ENCODE measurements at places on chromosomes 6 and 20. TPM values are rescaled to one million over a fixed set of nuclear protein-coding genes. Genes with fewer than 3 reads are reported as not detected.

The HECA gene
- 48.3 TPM for total RNA-seq

The ARHGAP40 gene
- not detected for total RNA-seq

The CST5 gene
- not detected for total RNA-seq

The PPP2R5D gene
- total RNA-seq: 33.1 TPM
